Activated naive CD4-positive, alpha-beta T cell treated with anti-CD3 and anti-CD28 coated beads, Interleukin-2, amount 50 U/mL, for 72 hours (primary cell): ENCODE measurements at places on chromosomes 6 and 20. TPM values are rescaled to one million over a fixed set of nuclear protein-coding genes. Genes with fewer than 3 reads are reported as not detected.

Gene RIPOR3
- total RNA-seq = 0.08 TPM

Gene CFAP61
- total RNA-seq = not detected

Gene BAK1
- total RNA-seq = 43.8 TPM

Gene TMEM244
- not detected for total RNA-seq

Gene GUCA1A
- 0.37 TPM for total RNA-seq

Gene TRIM31
- total RNA-seq = not detected

Gene C6orf141
- not detected for total RNA-seq

Gene TUBB2B
- total RNA-seq = not detected

Gene SLC17A3
- 0.20 TPM for total RNA-seq

Gene SPDEF
- total RNA-seq = 0.80 TPM

Gene OTOR
- not detected for total RNA-seq

Gene PPP1R16B
- 80.4 TPM for total RNA-seq

Gene C4B
- total RNA-seq = 5.2 TPM

Gene EYA4
- not detected for total RNA-seq

Gene TMEM30A
- 228 TPM for total RNA-seq

Gene C6orf118
- not detected for total RNA-seq

Gene CGA
- not detected for total RNA-seq

Gene STMND1
- not detected for total RNA-seq

Gene DYNLT2
- 2.6 TPM for total RNA-seq

Gene KCNK15
- 0.09 TPM for total RNA-seq

Gene KIAA0408
- 3.6 TPM for total RNA-seq

Gene GHRH
- total RNA-seq = not detected

Gene IL17F
- 6.2 TPM for total RNA-seq

Gene E2F1
- total RNA-seq = 76.4 TPM

Gene FAM209B
- total RNA-seq = 1.2 TPM

Gene HCRTR2
- total RNA-seq = not detected

Gene RNF182
- total RNA-seq = not detected

Gene HLA-DRB1
- 9.5 TPM for total RNA-seq

Gene RAET1E
- total RNA-seq = 0.11 TPM

Gene EPPIN
- not detected for total RNA-seq

Gene DPPA5
- not detected for total RNA-seq

Gene MICB
- 35.2 TPM for total RNA-seq

Gene TAAR5
- total RNA-seq = not detected

Gene TEAD3
- 1.5 TPM for total RNA-seq

Gene GABRR1
- not detected for total RNA-seq

Gene KIAA1755
- total RNA-seq = not detected

Gene CSE1L
- 108 TPM for total RNA-seq

Gene MCHR2
- not detected for total RNA-seq

Gene MYL9
- total RNA-seq = 0.57 TPM

Gene MAP3K5
- total RNA-seq = 8.7 TPM

Gene PTCRA
- not detected for total RNA-seq

Gene LAMA2
- 0.93 TPM for total RNA-seq
